ENCODE measurements at places on chromosomes 3 and 15.

DNA sequence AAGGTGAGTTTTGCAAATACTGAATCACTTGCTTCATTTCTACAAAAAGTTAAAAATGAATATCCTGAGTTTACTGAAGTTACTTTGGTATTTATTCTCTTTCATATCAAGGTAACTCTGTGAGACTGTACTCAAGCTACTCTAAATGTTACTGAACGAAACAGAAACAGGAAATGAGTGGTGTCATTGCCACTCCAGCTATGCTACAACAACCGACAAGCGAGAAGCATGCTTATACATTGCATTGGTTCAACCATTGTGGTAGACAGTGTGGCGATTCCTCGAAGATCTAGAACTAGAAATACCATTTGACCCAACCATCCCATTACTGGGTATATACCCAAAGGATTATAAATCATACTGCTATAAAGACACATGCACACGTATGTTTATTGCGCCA, 313.2 kb upstream of the THBS1 start:
- no peak for DNase-seq

- no peak for DNase-seq
Observed at GRCh38 chr3:40511031-40511718, 5.3 kb downstream of the ZNF620 start.

GRCh38 chr3:71051893-71052687, 531.4 kb downstream of the FOXP1 start:
- DNase-seq = no peak

DNA sequence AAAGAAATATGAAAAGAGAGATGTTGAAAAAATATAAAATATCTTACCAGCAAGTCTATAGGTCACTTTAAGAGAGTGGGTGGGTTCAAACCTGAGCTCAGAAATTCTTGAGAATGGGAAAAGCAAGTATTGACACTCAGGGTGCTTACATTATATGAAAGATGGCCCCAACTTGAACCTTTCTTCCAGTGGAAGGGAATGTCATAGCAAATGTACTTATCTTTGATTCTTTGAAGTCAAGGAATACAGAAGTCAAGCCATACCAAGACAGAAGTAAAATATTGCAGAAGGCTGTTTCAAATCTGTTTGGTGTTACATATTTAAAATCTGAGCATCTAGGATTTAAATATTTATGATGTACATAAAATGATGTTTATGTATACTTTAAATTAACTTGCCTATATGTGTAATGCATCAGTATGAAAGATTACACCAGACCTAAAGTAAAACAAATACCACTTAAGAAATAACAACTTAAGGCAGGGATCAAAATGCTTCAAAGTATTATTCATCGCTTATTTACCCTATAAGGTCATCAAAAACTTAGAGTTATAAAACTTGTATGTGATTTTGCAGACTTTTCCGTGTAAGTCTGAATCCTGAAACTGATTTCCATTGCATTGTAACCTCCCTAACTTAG, 8.7 kb downstream of the MME start:
- no peak for DNase-seq

DNA sequence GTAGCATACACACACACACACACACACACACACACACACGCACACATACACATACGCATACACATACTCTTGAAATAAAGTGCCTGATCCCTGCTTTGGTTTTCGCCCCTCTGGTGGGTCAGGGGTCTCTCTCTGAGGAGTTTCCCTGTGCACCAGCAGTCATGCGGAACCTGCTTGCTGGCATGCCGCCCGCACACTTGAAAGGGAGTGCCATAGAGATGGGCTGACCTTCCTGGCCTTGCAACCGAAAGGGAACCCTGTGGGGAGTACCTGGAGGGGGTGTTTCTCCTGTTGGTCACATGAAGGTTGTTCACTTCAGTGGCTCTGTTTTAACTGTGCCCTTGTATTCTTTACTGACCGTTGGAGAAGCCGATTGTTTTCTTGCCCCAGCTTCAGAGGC, 752.3 kb downstream of the NR2F2 start:
- DNase-seq = peak; percentile 24

GRCh38 chr3:170517242-170517945, 68.5 kb downstream of the SLC7A14 start:
- DNase-seq = no peak

DNA sequence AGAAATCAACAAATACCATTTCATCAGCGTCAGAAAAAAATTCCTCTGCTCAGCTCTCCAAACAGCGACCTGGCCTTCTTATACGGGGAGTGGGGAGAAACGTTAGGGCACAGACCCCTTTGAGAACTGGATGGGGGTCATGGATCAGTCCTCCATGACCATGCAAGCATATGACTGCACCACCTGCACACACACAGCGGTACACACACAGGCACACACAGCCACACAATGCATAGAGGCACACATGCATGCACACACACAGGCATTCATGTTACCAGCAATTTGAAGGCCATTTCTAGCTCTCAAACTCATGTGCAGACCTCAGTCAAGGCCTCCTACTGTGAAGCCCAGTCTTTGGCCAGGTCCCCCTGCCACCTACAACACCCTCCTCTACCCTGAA, 50.2 kb downstream of the SLC41A3 start:
- DNase-seq = no peak

DNA sequence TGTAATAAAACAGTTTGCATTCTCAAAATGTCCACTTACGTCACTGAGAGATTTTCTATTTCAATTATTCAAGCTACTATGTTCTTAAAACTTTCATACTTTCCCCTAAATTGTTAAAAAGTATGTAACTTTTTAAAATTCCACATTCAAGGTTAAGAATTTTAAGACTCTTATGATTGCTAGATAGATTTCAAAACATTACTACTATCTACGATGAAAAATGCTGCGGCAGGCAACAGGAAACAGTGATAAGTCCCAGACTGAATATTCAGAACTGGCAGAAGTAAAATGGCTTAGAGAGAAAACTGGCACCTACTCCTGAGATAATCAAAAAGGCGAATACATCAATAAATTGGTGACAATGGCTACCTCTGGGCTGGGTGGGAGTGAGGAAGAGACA, 16.2 kb downstream of the ATP13A3 start:
- no peak for DNase-seq

GRCh38 chr3:106699122-106699521, 678.1 kb upstream of the CCDC54 start:
- DNase-seq = no peak
